ENCODE measurements at places on chromosomes 6 and 20.

GRCh38 chr6:6752129-6752528, 163.6 kb downstream of the LY86 start:
- no peak for DNase-seq

GRCh38 chr20:15653396-15654207, 919.6 kb downstream of the KIF16B start:
- no peak for DNase-seq

GRCh38 chr20:1777476-1777820, 117.8 kb upstream of the SIRPA start:
- no peak for DNase-seq

DNA sequence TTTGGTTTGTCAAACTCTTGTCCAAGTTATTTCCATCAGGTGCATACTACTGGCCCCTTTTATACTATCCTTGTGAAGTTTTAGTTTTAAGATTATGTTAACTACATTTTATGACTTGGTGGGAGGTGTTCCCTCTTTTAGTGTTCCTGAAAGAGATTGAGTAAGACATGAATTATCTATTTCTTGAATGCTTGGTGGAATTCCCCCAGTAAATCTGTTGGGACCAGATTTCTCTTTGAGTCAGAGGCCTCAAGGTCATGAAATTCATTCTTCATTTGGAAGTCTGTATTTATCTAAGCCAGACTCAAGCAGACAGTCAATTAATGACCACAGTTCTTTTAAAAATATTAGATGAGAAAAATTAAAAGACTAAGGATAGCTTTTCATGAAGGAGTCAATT, 81.3 kb downstream of the MOXD1 start:
- no peak for DNase-seq

DNA sequence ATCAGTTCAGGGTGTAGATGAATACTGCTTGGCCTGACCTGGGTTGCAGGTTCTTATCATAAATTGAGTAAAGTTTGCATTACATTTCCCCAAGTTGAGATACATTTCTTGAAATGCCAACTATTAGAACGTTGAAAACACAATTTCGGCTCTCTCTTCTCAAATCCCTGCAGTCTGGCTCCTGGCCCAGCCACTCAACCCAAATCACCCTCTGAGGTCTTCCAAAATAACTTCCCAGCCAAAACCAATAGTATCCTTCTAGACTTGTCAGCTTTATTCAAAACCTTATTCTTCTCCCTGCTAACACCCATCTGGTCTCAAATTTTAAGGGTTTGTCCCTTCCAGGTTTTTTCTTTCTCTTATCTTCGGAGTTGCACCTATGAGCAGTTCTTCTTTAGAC, 263.6 kb downstream of the EYA4 start:
- DNase-seq = no peak

DNA sequence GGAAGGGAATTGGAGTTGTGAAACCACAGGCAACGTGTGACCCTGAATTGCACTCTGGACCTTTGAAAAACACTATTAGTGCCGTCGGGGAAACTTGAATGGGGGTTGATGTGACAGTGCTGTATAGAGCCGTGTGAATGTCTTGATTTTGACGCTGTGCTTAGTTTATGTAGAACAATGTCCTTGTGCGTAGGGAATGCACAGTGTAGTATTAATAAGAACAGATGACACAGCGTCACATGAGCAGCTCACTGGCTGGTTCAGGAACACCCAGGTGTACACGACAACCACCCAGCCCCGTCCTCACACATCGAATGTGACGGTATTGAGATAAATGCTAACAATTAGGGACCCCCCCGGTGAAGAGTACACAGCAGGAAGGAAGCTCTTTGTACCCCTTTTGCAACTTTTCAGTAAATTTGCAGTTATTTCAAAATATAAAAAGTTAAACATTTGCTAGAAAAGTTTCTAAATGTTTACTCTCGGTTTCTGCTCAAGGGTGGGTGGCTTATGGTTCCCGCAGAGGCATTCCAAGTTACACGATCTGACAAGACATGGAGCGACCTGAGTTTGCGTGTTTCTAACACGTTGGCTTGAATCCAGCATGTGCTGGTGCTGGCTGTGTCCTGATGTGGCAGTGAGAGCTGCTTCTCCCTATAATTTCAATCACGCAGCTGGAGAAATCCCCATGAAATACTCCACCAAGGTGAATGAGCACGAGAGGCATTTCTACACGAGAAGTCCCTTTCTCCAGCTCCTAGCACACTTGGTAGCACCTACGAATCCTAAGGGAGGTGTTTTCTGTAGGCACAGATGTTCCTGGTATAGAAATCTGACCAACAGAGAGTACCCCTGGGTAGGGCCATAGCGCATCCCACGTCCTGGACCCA, 208.0 kb upstream of the EXOC2 start:
- DNase-seq = no peak

DNA sequence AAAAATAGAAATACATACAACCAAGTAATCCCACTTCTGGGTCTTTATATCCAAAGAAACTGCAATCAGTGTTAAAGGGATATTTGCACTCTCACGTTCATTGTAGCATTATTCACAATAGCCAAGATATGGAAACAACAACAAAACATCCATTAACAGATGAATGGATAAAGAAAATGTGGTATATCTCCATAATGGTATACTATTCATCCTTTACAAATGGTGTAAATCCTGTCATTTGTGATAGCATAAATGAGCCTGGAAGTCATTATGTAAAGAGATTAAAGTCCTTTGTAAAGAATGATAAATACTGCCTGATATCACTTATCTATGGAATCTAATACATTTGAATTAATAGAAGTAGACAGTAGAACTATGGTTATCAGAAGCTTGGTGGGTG, 327.7 kb downstream of the UTRN start:
- DNase-seq = no peak

- DNase-seq = no peak
These were observed 24.4 kb downstream of the GCM1 start for GRCh38 chr6:53124131-53124800.

DNA sequence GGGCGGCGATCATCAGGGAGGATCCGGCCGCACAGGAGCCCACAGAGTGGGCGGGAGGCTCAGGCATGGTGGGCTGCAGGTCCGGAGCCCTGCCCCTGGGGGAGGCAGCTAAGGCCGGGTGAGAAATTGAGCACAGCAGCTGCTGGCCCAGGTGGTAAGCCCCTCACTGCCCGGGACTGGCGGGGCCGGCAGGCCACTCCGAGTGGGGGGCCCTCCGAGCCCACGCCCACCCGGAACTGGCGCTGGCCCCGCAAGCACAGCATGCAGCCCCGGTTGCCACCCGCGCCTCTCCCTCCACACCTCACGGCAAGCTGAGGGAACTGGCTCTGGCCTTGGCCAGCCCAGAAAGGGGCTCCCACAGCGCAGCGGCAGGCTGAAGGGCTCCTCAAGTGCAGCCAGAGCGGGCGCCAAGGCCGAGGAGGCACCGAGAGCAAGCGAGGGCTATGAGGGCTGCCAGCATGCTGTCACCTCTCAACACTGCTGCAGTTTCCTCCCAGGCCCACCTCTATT, 48.1 kb upstream of the UST start:
- no peak for DNase-seq

GRCh38 chr6:7373739-7374138, 15.8 kb downstream of the CAGE1 start:
- DNase-seq = no peak

DNA sequence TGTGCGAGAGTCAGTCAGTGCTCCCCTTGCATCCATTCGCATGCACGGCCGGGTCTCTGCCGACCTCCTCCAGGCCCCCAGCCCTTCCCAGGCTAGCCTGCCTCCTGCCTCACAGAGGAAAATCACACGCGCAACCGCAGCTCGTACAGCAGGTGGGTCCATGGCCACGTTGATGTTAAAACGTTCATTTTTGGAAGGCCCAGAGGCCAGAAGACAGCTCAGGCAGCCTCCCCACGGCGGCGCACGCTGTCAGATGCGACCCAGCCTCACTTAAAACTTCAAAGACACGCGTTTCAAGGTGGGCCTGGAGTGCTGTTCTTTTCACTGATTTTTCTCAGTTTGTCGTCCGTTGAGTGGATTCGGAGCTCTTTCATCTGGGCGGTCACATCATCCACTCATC, 276.5 kb downstream of the SMOC2 start:
- DNase-seq = no peak

DNA sequence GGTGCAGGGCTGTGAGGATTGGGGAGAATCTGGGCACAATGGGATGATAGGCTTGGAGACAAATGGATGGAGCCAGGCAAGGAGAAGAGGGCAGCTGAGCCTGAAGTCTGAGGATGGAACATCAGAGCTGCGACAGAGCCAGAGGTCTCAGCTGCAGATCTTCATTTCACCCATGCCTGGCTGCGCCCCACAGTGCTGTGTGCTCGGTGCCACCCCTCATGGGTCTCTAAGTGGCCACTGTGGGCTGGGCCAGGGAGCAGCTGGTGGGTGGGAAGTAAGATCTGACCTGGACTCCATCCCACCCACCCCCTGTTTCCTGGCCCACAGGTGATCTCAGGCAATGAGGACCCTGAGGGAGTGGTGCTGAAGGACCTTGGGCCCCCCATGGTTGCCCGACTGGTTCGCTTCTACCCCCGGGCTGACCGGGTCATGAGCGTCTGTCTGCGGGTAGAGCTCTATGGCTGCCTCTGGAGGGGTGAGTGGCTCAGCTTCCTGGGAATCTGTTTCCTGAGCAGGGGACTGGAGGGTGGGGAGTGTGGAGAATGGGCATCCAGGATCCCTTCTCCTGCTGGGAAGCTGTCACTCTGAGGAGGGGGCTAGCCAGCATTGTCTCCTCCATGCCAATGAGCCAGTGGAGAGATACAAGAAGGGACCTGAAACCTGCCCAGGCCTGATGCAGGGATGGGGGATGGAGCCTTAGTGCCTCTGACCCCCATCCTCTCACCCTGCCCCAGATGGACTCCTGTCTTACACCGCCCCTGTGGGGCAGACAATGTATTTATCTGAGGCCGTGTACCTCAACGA, 6.5 kb downstream of the DDR1 start:
- no peak for DNase-seq

DNA sequence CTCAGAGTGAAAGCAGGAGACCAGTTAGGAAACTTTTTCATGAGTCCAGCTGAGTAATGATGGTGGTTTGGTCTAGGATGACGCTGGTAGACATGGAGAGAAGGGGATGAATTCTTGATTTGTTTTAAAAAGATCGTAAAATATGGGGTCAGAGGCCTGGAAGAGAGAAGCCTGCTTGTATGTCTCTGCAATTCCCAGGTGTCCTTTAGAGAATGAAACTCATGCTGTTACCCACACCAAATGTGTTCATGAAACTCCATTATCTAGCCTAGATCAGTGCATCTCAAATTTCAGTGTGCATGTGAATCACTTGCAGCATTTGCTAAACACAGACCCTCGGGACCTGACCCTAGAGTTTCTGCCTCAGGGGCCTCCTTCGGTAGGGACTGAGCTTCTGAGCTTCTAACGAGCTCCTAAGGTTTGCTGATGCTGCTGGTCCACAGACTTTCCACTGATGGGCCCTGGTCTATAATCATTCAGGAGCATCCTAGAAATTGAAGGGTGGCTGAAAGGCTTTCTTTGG, 302.0 kb upstream of the PLCB4 start:
- DNase-seq = no peak

Measured in stimulated activated CD8-positive, alpha-beta memory T cell treated with anti-CD3 and anti-CD28 coated beads, Interleukin-2, amount 100 ng/mL, for 48 hours (primary cell).